HepG2 (cell line): ENCODE measurements at places on chromosomes 13 and 19.

DNA sequence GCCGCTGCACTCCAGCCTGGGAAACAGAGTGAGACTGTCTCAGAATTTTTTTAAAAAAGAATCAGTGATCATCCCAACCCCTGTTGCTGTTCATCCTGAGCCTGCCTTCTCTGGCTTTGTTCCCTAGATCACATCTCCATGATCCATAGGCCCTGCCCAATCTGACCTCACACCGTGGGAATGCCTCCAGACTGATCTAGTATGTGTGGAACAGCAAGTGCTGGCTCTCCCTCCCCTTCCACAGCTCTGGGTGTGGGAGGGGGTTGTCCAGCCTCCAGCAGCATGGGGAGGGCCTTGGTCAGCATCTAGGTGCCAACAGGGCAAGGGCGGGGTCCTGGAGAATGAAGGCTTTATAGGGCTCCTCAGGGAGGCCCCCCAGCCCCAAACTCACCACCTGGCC is at the start of gene KLK2:
Gene KLK2, plus strand, starts transcription at position 384 of the 400 bp plus-strand sequence. CDS start 35 bp downstream, outside the sequence.
- no peaks in the 10 kb centered on the region for H3K4me1 ChIP-seq
- H3K36me3 ChIP-seq: no peaks in the 10 kb centered on the region
- no peak for DNase-seq
- H3K4me3 ChIP-seq: no peak within 1 kb of the TSS
- no peak within 1 kb of the TSS for H3K27ac ChIP-seq
- peaks cover 7% of the 10 kb centered on the region for H3K27me3 ChIP-seq

GRCh38 chr19:952049-952679 is 26.3 kb downstream of the ARID3A start:
- peak overlapping the region; percentile 99 for H3K27ac ChIP-seq
- no peak for DNase-seq
- peaks cover 13% of the 10 kb centered on the region for H3K36me3 ChIP-seq
- H3K4me3 ChIP-seq: 0 out of 2 replicates have a peak overlapping the region, but pooled peaks have one; percentile 20
- H3K4me1 ChIP-seq: peaks cover 86% of the 10 kb centered on the region
- H3K27me3 ChIP-seq: no peaks in the 10 kb centered on the region

DNA sequence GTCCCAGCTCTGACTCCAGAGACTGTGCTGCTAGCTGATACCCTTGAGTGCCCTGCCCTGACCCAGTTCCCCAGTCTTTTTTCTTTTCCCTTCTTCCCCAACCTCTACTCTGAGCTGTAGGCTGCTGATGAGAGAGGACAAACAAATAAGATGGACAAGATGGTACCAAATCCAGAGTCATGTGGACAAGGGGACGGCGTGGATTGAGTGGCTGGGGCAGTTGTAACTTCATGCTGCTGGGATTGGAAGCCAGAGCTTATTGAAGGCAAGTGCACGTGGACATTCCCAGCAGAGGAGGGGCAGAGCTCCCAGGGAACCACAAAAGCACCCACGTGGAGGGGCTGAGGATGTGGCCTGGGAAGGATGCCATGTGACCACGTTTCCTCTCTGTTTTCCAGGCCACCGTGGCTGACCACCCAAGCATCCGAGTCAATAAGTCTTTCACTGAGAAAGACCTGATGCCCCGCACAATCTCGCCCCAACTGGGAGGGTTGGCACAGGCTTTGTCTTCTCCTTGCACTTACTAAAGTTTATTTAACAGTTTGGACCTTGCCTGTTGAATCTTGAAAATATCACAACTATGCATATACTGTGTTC is 323.3 kb upstream of the ZNF507 start:
- no peaks in the 10 kb centered on the region for H3K4me1 ChIP-seq
- H3K4me3 ChIP-seq: no peak overlapping the region
- DNase-seq: no peak
- H3K27me3 ChIP-seq: no peaks in the 10 kb centered on the region

DNA sequence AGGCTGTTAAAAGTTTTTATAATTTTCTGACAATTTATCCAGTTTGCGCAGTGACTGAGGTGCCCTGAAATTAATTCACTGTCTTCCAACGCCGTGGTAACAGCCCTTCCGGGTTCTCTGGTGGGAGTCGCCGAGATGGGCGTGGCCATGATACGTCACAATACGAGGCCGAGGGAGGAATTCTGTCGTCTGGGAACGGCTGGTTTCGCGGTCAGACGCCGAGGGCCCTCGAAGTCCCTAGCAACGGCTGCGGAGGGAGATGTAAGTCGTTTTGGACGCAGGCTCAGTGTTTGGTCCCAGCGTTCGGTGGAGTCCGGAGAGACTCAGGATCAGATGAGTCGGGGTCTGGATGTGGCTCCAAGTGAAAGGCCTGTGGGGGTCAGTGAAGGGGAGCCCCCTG is 21.7 kb downstream of the ZNF613 start:
- no peak overlapping the region for H3K27ac ChIP-seq
- H3K4me3 ChIP-seq: no peak overlapping the region
- DNase-seq: no peak
- no peaks in the 10 kb centered on the region for H3K4me1 ChIP-seq
- H3K36me3 ChIP-seq: peaks cover 17% of the 10 kb centered on the region

DNA sequence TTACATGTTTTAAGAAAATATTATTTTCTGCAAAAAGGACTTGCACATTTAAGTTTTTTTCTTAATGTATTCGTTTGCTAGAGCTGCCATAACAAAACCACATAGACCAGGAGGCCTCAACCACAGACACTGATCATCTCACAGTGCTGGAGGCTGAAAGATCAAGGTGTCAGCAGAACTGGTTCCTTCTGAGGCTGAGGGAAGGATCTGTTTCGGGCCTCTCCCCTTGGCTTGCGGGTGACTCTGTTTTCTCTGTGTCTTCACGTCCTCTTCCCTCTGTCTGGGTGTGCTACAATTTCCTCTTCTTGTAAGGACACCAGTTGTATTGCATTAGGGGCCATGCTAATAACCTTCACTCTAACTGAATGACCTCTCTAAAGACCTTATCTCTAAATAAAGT is 364.2 kb downstream of the IRS2 start:
- H3K4me3 ChIP-seq: no peak overlapping the region
- H3K36me3 ChIP-seq: no peaks in the 10 kb centered on the region
- H3K4me1 ChIP-seq: no peaks in the 10 kb centered on the region
- H3K27ac ChIP-seq: no peak overlapping the region
- no peaks in the 10 kb centered on the region for H3K27me3 ChIP-seq
